ENCODE measurements at places on chromosomes 7 and 10.

DNA sequence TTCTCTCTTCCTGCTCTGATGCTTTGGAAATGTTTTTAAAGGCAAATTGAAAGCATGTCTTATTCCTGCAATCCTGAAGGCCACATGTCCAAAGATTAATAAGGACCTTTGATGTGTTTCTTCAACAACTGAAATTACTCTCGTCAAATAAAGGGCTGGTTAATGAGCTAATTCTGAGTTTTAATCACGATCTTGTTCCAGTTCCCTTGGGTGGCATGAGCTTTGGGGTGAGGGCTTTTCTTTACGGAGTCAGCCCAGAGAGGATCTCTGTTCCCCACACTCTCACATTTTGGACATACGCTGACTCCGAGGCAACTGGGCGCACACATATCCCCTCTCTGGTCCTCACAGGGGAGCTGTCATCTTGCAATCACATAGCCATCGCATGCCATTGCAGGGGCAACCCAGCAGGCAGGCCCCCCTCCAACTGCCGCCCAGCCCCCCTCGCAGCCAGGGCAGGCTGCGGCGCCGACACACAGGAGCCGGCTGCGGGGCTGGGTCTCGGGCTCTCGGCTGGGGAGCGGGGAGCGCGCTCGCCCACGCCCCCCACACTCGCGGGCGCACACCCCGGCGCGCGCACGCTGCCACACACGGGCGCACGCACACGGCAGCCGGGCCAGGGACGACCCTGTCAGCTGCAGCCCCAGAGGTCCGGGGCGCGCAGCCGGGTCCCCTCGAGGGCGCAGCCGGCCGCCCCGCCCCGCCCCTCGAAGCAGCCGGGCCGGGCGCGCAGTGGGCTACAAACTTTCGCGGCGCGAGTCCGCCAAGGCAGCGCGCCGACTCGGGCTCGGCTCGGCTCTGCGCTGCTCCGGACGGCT is at the start of gene GDF10:
Gene GDF10 (plus strand): TSS at position 587 of the 818 bp plus-strand sequence. CDS start 455 bp downstream, outside the sequence.
- DNase-seq: no peak

DNA sequence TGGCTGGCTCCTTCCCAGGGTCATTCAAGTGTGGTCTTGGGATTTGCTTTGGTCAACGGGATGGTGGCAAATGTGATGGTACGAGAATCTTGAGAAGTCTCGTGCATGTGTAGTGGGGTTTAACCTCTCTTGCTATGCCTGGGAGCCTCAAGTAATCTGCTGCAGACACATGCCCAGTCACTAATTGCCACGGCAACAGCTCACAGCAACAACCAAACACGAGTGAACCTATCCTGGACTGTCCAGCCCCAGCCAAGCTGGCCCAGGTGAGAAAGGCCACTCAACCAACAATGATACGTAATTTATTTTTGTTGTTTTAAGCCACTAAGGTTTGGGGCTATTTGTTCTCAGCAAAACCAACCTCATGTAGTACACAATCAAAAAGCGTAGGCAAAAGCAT is 38.1 kb upstream of the DDC start:
- no peak for DNase-seq

DNA sequence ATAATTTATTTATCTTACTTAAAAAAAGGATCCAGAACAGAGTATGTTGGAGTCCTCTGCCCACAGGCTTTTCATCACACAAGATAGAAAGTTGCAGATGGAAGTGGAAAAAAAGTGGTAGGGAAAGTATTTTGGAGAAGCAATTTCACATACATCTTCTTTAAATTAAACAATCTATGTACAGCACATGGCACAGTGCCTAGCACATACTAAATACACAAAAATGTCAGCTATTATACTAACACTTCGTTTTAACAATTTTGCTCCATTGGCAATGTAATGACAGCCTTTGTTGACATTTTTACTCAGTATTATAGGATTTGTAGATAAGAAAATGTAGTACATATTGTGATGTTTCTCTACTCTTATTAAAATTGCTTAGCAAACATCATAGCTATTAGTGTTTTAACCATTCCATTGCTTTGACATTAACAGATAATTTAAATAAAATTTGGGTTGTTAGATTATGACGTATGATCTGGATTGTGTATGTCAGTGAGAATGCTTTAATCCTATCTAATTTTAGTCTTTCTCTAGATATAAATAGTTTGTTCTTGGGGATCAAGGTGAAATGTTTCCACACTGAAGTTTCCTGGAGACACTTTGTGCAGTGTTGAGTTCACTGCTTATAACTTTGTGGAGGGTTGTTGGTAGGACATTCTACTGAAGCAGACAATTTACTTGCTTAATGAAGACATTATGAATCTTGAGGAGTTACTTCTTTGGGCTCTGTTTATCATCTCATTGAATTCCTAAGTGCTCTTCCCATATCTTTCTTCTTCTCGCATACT is 202.8 kb upstream of the DKK1 start:
- DNase-seq: no peak

- DNase-seq: peak; percentile 7
Observed at GRCh38 chr7:154431045-154431444, 378.8 kb downstream of the DPP6 start.

DNA sequence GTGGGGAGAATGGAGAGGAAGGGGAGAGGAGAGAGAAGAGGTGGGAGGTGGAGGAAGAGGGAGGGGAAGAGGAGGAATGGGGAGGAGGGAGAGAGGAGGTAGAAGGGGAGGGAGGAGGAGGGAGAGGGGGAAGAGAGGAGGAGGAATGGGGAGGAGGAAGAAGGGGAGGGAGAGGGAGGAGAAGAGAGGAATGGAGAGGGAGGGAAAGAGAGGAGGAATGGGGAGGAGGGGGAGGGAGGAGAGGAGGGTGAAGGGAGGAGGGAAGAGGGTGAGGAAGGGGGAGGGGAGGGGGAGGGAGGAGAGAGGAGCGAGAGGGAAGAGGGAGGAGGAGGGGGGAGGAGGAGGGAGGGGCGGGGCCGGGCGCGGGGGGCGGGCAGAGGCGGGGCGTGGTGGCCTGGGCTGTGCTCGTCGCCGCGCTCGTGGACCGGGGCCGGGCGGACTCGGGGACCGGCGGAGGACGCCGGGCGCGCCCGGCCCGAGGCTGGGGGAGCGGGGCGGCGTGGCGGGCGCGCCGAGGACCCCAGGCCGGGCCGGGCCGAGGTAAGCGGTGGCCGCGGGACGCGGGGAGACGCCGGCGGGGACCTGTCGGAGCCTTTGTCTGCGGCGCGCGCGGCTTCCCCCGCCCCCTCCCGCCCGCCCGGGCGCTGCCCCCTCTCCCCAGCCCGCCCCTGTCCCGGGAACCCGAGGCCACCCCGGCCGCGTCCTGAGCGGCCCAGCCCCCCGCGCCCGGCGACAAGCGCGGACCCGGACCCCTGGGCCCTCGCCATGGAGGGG is at the start of gene SLC29A4:
Gene SLC29A4 (plus strand): TSS at position 401 of the 774 bp plus-strand sequence. CDS start 4,874 bp downstream, outside the sequence.
- no peak for DNase-seq

GRCh38 chr10:27844223-27844622 is 98.6 kb upstream of the MKX start:
- no peak for DNase-seq

- no peak for DNase-seq
Observed at GRCh38 chr10:22386503-22386902, 41.2 kb downstream of the SPAG6 start.

DNA sequence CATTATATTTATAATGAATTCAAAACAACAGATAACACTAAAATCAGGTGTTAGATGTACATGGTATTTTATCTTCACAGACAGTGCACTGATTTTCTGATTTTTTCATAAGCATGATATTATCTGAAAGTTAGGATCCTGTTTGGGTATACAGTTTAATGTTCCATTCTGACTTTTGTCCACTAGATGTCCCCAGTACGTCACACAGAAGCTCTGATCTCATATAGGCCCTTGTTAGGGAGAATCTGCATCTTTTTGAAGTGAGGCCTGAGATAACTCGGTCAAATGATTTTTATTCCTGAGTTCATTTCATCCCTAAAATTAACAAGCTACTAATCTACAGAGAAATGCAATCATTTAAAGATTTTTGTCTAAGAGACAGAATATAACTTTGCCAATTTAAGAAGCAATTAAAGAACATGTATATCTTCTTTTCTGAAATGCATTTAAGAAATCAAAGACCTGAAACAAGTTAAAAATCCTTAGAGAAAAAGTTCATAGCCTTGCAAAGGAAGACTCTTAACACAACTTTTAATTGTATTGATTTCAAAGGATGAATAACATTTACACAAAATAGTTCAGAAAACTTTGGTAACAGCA is 72.0 kb upstream of the TES start:
- DNase-seq: peak; percentile 89

- DNase-seq: no peak
Observed at GRCh38 chr7:143393267-143394041, 12.3 kb downstream of the ZYX start.

DNA sequence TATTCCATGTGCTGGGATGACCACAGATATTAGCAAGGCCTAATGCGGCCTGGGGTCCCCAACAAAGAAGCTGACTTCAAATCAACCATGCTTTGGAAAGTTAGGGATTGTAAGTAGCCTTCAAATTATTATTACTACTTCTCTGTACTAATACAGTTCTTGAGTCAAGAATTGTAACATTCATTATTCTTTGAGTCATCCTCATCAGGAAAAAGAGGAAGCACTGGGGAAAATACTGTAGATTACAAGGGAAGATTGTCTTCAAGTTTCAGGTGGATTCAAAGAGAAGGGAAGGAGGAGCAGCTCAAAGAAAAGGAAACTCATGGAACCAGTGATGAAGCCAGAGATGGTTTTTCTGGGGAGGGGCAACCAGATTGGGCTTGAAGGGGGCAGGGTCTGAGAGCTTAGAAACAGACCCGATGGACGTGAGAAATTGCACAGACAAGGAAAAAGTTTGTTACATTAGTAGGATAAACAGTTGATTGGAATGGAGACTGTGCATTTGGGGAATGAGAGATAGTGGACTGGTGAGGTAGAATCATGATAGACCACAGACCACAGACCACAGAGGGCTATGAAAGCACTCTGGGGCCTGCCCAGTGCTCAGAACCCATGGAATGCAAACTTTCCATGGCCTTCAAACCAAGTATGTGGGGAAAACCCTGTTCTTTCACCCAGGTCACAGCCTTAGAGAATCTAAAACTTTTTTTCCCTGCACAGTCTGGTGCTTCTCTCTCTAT is 209.9 kb downstream of the ZNF365 start:
- no peak for DNase-seq

DNA sequence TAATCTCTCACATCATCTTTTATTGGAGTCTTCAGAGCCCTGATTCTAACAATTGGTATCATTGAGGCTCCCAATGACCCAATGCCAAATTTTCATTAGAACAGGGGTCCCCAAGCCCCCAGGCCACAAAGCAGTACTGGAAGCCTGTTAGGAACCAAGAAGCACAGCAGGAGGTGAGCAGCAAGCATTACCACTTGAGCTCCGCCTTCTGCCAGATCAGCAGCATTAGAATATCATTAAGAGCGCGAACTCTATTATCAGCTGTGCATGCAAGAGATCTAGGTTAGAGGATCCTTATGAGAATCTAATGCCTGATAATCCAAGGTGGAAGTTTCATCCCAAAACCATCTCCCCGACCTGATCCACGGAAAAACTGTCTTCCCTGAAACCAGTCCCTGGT is 23.1 kb downstream of the KIF5B start:
- no peak for DNase-seq

DNA sequence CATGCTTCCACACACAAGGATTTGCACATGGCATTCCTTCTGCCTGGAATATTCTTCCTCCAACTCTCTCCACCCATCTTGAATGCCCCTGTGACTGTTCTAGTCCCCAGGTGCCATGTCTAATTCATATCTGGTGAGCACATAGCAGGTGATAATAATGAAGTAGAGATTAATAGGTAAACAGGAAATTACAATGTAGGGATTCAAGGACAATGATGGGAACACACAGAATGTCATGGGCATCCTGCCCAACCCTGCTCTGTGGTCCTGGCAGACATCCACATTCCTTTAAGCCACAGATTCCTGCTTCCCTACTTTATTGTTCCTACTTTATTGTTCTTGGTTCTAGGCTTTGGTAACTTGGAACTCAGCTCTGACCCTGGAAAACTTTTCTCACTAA is 115.8 kb downstream of the THSD7A start:
- DNase-seq: peak; percentile 52

DNA sequence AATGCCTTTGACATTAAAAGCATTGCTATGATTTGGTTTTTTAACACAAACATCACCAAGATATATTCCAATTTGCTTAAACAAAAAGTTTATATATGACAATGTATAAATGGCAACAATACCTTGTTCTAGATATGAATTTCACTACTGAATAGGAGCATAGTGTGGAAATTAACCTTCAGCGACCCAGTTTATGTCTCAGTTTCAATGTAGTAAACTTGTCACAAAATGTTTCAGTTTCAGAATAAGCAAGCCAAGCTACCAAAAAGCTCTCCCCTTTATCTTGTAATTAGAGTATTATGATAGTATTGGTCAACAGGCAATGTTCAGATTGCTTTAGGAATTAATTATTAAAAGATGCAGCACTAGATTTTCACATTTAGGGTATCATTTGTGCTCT is 99.6 kb upstream of the PCDH15 start:
- DNase-seq: no peak

DNA sequence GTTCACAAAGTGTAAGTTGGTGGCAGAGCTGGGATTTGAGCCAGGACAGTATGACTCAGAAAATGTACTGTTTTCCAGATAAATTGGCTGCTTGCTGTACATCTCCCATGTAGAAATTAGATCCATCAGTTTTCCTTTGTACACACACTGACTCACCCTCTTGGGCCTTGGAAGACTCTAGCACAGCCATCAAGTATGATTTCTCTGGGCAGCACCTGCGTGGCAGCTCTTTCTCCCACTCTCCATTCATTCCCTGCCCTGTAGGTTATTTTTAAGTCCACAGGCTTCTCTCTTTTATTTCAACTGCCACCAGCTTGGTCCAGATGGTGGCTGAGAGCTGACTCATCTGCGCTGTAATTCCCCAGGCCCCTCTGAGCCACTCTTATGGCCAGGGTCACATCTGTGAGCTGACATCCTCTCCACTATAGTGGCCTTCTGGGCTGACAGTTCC is 28.3 kb upstream of the SDK1 start:
- DNase-seq: no peak

- no peak for DNase-seq
Observed at GRCh38 chr10:76881477-76882220, 756.0 kb downstream of the KCNMA1 start.
